Activated T-helper 1 cell treated with anti-CD3 and anti-CD28 coated beads, Interleukin-2, amount 50 U/mL, for 16 hours (primary cell): ENCODE measurements at places on chromosomes 6 and 20.

GRCh38 chr6:53707108-53707897 lies 41.7 kb upstream of the KLHL31 start:
- DNase-seq, result no peak

GRCh38 chr6:137240168-137240567 lies 21.0 kb upstream of the IFNGR1 start:
- DNase-seq, result no peak

- DNase-seq, result no peak
Measured at GRCh38 chr20:24745617-24746350, 203.3 kb upstream of the CST7 start.

DNA sequence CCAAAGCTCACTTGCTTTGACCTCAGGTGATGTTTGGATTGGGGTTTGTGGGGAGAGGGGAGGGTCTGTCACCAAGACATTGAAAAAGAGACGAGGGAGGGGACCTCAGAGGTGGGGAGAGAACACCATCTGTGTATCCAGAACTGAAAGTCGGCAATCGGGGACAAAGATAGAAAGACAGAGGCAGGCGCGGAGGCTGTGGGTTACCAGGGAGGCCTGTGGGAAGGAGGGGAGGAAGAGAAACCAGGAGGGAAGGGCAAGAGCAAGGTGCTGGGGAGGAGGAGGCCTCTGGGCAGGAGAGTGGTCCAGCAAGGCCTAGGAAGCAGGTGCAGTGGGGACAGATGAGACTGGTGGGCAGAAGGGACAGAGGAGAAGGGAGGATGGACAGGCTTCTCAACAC lies 211.2 kb downstream of the CDC5L start:
- no peak for DNase-seq

DNA sequence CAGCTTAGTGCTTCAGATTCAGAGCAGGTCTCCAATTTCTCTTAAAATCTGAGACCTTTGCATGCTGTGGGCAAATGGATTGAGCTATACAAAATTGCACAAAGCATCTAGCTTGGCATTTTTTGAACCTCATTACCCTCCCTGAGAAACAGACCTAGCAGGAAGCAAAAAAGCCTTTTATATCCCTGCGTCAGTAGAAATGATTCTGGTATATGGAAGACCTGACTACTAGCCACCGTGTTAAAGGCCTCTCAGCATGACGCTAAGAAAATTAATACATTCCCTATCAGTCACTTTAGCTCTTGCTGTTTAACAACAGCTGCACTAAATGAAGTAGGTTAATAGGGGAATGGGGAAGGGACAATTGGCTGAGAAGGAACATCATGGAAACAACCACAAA lies 110.7 kb upstream of the SMLR1 start:
- no peak for DNase-seq
